Kidney capillary endothelial cell (primary cell): ENCODE measurements at places on chromosomes 7 and 10.

DNA sequence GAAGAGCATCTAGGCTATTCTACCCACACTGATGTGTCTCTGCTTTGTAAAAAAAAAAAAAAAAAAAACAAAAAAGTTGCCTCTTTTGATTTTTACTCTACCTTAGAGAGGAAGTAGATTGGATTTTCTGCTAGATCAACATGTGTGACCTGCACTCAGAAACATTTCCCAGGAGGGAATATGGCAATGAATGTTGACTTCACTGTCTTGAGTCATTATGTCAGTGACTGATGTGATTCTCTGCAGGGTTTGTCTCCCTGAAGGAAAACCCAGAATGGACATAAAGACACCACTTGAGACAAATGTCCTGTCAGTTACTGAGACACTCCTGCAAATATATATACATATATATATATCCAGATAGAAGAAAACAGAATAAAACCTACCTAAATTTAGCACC, 370.3 kb downstream of the BMPER start:
- peak; percentile 48 for DNase-seq

- no peak for DNase-seq
These were observed 68.9 kb downstream of the PHTF2 start for GRCh38 chr7:77867537-77867865.

GRCh38 chr10:2252096-2252495, 514.8 kb upstream of the ADARB2 start:
- no peak for DNase-seq

- no peak for DNase-seq
These were observed 152.9 kb downstream of the NRCAM start for GRCh38 chr7:108303332-108303731.

DNA sequence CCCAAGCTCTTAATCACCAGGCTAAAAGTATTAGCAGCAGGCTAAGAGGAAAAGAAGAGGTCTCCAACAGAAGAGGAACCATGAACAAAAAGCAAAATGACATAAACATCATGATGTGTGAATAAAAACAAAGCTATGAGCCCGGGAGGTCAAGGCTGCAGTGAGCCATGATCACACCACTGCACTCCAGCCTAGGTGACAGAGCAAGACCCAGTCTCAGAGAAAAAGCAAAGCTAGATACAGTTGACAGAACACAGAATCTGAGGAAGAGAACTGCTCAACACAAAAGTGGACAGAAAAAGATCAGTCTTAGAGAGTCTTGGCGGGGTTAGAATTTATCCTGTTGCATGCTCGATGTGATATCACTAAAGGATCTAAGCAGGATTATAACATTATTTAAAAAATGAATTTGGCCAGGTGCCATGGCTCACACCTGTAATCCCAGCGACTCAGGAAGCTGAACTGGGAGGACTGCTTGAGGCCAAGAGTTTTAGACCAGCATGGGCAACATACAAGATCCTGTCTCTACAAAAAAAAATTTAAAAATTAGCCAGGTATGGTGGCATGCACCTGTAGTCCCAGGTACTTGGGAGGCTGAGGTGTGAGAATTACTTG, 37.5 kb downstream of the NT5C2 start:
- DNase-seq, result no peak

GRCh38 chr7:102469351-102469971, 4.7 kb downstream of the LRWD1 start:
- no peak for DNase-seq

- no peak for DNase-seq
These were observed 105.3 kb downstream of the CREB5 start for GRCh38 chr7:28517606-28518005.

GRCh38 chr7:157426463-157427301, 89.9 kb downstream of the DNAJB6 start:
- no peak for DNase-seq

DNA sequence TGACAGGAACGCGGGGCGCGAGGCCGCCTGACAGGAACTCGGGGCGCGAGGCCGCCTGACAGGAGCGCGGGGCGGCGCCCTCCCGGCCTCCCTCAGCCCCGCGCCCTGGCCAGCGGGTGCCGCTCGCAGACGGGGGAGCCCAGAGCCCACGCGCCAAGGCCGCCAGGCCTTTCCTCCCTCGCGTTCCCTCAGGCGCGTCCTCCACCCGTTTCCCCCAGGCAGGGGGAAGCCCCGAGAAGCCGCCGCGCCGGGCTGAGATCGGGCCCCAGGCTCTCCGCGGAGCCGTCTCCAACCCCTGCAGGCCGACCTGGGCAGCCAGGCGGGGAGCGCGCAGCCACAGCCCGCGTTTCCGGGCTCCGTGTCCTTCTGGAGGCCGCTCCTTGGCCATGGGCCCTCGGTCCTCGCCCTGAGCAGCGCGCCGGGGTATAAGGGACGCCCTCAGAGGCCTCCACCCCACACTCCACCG, 17.7 kb downstream of the PTPRN2 start:
- no peak for DNase-seq

- DNase-seq, result no peak
These were observed 24.7 kb downstream of the IL2RA start for GRCh38 chr10:6037422-6037821.

- DNase-seq, result peak; percentile 76
These were observed 7.1 kb downstream of the BAG3 start for GRCh38 chr10:119658274-119658673.

- DNase-seq, result no peak
These were observed 10.8 kb upstream of the MYL7 start for GRCh38 chr7:44151956-44152355.

DNA sequence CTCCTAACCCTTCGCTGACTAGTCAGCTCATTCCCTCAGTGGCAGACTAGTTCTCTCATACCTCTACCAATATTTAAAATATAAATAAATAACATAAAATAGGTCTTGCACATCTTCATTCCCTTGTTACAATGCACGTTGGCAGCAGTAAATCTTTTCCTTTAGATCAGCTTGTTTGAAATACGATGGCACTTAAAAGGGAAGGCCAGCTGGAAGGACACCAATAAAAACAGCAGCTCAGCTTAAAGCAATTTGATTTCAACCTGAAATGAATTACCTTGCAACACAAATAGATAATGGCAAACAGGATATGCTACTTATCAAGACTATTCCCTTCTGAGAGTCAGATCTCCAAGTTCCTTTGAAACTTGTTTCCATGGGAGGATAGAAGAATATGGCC, 321.8 kb downstream of the GFRA1 start:
- DNase-seq, result no peak

- DNase-seq, result no peak
These were observed 38.9 kb downstream of the MKI67 start for GRCh38 chr10:128087146-128087883.

DNA sequence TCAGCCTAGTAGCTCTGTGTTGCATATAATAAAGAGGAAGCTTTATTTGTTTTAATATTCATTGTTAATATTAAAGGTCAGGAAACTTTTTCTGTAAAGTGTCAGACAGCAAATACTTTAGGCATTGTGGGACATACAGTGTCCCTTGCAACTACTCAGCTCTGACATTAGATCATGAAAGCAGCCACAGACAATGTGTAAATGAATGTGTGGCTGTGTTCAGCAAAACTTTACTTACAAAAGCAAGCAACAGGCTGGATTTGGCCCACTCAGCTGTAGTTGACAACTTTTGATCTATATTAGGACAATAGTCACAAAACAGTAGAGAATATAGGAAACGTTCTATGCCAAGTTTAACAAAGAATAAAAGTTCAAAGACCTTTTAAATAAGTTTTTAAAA, 173.3 kb downstream of the RNLS start:
- no peak for DNase-seq

DNA sequence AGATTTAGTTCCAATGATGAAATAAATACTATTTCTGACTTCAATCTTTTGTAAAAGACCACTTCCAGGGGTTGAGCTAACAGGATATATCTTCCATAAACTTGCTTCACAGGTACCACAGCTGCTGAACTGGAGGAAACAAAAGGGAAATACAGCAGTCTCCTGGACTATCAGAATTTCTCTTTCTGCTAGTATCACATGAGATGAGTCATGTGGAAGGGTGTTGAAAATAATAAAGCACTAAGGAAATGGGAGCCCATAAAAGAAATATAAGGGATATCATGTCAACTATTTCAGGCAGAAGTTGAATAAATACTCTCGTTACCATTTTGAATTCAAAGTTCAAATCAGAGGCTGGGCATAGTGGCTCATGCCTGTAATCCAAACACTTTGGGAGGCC, 250.3 kb upstream of the NFE2L3 start:
- DNase-seq, result no peak

DNA sequence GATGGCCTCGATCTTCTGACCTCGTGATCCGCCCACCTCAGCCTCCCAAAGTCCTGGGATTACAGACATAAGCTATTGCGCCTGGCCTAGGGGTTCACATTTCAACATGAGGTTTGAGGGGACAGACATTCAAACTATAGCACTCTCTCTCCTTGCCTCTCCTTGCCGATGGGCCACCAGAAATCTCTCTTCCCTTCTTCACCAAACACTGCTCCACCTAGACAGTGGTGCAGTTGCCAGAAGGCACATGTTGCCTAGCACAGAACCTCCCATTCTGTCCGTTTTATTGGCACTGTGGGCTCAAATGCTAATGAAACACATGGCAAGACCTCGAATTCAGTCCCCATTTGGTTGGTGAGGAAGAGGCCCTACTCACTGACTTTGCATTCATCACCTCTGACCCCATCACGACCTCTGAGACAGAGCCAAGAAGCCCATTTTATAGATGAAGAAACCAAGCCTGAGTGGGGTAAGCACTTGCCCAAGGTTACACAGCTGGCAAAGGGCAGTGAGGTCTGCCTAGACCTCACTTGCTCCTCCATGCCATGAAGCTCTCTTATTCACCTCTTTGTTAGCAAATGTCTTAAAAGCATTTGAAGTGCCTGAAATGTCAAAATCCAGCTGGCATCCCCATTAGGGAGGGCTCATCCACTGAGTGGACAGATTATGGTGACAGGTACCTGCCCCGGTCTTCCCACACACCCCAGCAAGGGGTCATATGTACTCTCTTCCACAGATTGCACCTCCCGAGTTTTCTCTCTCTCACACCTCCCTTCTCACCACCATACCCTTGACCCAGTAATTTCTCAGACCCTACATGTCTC, 34.0 kb downstream of the GPRIN2 start:
- DNase-seq, result no peak

DNA sequence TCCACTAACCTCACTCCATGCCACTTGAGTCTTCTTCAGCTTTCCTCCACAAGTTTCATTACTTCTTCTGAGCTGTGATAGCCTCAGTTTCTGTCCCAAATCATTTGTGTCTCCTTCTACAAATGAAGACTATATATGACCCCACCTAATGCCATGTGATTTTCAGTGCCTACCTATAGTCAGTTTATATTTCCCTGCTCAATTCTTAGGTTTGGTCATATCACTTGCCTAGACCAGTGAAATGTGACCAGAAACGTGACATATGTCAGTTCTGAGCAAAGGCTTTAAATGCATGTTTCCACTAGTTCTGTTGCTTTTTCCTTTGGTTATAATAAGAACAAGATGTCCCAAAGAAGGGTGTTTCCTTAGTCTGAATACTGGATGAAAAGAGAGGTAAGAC, 24.6 kb upstream of the REEP3 start:
- no peak for DNase-seq

- no peak for DNase-seq
These were observed 328.7 kb downstream of the TCERG1L start for GRCh38 chr10:130982802-130983201.

DNA sequence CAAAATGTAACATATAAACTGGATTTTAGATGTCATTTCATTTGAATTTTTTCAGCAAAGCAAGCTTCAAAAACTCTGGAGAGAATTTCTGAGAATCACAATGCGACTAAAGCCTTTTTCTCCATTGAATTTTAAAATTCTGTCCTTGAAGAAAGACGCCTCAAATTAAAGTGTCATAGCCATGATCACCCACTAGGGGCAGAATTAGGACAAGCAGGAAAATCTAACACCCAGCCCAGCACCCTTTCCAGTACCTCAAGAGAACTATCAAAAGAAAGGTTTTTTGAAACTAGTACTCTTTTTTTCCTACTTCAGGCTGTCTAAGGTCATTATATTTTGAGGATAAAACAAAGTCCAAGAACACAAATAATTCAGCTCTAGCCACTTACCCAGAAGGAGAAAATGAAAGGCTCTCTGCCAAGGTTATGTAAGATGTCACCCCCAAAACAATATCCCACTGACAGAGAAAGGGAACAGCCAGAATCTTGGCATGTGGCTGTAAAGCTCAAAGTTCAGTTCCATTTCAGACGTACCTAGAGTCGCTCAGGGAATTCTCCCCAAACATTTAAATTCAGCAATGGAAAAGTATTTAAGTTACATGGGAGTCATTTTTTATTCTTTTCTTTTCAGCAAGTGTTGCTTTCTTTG, 299.4 kb downstream of the SNX13 start:
- peak; percentile 16 for DNase-seq

DNA sequence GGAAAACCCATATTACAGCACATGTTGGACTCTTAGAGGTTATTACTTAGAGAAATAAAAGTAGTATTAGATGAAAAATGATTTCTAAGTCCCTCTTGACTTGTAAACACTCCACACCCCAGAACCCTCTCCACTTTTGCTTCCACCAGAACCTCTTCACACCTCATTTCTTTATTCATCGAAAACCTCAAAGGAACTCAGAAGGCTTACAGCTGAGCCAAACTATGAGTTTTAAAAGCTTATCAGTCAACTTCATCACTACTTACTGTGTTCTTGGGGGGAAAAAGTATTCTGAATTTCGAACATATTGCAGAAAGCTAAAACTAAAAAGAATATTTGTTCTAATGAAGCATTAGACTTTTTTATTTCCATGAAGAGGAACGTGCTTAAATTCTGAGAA, 547.8 kb upstream of the STEAP1 start:
- DNase-seq, result no peak

DNA sequence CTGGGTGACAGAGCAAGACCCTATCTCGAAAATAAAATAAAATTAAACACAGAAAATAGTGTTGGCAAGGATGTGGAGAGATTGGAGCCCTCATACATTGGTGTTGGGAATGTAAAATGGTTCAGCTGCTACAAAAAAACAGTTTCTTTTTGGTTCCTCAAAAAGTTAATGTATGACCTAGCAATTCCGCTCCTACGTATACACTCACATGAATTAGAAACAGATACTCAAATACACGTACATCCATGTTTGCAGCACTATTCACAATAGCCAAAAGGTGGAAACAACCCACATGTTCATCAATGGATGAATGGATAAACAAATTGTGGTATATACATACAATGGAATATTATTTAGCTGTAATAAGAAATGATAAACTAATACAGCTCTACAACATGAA, 28.4 kb upstream of the CHCHD3 start:
- no peak for DNase-seq

DNA sequence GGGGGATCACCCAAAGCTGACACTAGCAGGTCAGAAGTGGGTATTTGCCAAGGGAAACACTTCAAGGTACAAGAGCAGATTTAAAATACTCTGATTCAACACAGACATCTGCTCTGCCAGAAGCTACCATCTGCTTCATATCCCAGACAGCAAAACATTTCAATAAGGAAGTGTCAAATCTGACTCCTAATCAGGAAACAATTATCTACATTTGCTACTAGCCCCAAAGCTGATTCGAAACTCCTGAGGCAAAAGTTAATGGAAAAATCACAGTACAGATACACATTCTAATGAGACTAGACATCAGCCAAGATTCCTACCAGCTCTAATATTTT, 48.9 kb downstream of the PARD3 start:
- DNase-seq, result no peak

GRCh38 chr7:13115157-13115772, 427.8 kb downstream of the ARL4A start:
- no peak for DNase-seq
